Activated naive CD8-positive, alpha-beta T cell treated with anti-CD3 and anti-CD28 coated beads for 36 hours (primary cell): ENCODE measurements at places on chromosomes 6 and 20.

- no peak for DNase-seq
Measured at GRCh38 chr6:170281331-170282292, 9.3 kb downstream of the DLL1 start.

GRCh38 chr20:24522452-24523330, 53.3 kb downstream of the SYNDIG1 start:
- no peak for DNase-seq

DNA sequence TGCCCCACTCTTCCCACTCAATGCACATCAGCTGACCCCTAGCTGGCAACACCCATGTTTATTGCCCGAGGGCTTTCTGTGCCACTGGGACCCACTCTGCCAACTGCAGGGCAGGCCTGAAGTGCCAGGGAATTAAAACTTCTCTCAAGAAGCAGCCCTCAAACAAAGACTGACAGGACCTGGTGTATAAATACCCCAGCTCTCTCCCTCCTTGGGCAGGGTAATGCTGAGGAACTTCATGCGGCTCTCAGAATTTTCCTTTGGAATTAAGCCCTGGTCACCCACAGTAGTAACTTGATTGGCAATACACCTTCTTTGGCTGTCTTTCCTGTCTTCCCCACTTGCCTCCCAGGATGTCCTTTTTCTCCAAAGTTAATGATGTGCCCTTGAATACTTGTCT, 5.3 kb upstream of the GDAP1L1 start:
- DNase-seq = no peak

GRCh38 chr20:45752746-45753145, 30.6 kb downstream of the SPINT4 start:
- peak; percentile 33 for DNase-seq

GRCh38 chr6:101294051-101294638, 99.4 kb upstream of the GRIK2 start:
- no peak for DNase-seq

DNA sequence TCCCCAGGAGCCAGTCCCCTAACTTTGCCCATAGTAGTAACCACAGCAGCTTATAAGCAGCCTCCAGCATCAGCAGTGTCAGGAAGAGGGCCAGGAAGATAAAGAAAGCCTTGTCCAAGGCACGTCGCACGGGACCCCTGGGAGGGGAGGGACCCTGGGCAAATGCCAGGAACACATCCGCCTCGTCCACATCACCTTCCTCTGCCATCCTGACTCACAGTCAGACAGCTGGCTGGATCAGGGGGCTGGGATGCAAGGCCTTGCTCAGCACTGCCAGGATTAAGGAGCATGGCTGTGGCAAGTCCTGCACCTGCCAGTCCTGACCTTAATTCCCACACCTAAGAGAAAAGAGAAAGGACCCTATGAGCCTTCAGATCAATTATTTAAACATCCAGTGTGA, 11.5 kb upstream of the ZBTB22 start:
- DNase-seq = no peak

DNA sequence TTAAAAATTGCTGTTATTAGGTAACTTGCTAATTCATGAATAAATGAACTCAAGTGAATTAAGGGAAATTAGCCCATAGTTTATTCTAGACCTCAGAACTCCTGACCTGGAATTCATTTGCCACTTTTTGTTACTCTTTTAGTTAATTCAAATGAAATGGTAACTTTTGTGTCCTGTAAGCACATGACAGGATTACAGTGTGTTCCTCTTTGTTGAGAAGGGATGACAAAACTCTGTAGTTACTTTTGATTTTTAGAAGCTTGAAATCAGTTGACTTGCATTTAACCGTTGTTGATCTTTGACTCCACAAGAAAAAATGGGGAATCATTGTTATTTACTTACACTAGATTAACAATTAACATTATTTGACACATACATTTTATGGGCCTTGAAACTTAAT, 6.2 kb downstream of the SLC9A8 start:
- no peak for DNase-seq

DNA sequence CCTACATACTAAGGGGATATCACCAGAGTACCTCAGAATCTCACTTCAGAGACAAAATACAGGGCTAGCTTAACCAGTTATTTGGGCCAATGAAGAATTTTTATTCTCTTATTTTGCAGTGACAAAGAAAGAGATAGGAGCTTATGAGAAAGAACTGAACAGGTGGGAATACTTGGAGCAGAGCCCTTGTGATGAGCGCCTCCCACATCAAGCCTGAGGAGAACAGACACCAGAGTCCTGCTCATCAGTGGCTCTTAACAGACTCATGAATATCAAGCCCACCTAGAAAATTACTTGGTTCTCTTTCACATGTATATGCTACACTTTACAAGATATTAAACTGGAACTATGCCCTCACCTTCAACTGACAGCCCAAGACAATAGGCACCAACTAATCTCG, 99.0 kb downstream of the FAXC start:
- no peak for DNase-seq

- no peak for DNase-seq
Measured at GRCh38 chr6:137486416-137486815, 7.8 kb downstream of the OLIG3 start.

DNA sequence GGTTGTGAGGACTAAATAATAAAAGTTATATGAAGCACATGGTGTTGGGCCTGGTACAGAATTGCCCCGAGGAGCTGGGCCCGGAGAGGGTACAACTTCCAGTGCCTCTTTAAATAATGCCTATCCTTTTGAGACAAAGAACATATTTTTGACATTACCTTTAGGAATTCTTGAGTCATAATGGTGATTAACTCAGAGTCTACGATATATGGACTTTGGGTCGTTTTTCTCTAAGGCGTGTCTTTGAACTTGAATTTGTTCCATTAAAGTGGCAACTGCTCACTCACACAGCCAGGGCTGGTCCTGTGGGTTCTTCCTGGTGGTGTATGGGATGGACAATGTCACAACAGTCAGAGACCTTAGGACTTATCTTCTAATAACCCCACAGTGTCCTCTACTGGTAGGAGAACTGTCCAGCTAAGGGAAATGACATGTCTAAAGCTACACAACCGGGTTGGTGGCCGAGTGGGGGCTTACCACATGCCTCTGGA, 106.5 kb downstream of the CDC5L start:
- no peak for DNase-seq

- no peak for DNase-seq
Measured at GRCh38 chr6:156878681-156879080, 101.5 kb downstream of the ARID1B start.

GRCh38 chr6:138526822-138527235, 27.5 kb upstream of the NHSL1 start:
- no peak for DNase-seq

DNA sequence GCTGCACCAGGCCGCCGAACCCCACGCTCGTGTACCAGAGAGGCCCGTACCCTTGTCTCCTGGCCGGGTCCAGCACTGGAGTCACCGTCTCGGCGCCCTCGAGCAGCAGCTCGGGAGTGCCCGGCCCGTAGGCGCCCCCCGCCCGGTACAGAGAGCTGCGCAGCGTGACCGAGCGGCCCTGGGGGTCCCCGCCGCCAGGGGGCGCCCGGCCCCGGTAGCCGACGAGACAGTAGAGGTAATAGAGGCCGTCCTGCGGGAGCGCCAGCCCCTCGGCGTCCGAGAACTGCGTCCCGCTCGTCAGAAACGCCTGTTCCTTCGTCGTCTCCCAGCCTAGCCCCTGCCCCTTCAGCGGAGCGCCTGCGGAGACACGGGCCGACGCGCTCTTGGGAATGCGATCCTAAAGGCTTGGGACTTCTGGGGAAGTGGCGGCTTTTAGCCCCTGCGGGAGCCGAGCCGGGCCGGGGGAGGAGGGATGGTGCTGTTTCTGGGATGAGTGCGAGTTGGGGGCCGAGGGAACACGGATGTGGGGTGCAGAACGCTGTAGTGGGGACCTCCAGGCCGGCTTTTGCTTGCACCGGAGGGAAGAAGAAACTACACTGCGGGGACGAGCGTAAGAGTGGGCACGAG, 1.3 kb downstream of the LTB start:
- peak; percentile 92 for DNase-seq

DNA sequence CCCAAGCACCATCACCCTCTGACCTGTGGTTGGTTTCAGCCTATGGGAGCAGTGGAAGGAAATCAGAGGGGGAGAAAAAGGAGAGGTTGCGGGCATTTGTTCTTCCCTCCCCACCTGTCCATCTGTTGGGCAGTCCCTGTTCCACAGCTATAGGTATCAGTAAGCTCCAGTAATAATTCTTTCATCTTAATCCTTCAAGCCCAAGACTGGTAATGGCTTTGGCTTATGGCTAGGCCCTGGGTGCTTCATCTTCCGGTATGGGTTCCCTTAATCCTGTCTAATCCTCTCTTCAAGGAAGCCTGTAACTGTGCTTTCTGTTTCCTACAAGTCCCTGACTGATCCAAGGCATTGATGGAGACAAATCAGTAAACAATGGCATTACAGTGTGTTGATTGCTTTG, 42.2 kb upstream of the STK35 start:
- DNase-seq = no peak

- DNase-seq = no peak
Measured at GRCh38 chr20:22590662-22591061, 6.3 kb upstream of the FOXA2 start.

GRCh38 chr6:111796310-111796918, 76.8 kb downstream of the FYN start:
- no peak for DNase-seq

DNA sequence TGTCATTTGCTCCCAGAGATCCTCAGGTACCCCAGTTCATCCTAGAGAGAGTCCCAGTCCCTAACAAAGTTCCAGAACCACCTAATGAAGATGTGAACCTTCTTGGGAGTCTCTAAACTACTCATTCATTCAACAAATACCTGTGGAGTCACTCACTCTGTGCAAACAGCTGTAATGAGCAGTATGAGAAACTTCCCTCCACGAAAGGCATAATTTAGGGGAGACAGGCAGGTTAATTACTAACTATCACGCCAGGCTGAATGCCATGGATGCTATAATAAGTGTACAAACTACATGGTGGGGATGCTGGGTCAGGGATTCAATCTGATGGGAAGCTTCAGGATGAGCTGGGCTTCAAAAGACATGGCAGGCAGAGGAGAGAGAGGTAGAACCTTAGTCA, 70.1 kb upstream of the AFDN start:
- DNase-seq = no peak

GRCh38 chr20:55760586-55760985, 244.7 kb downstream of the CBLN4 start:
- no peak for DNase-seq

DNA sequence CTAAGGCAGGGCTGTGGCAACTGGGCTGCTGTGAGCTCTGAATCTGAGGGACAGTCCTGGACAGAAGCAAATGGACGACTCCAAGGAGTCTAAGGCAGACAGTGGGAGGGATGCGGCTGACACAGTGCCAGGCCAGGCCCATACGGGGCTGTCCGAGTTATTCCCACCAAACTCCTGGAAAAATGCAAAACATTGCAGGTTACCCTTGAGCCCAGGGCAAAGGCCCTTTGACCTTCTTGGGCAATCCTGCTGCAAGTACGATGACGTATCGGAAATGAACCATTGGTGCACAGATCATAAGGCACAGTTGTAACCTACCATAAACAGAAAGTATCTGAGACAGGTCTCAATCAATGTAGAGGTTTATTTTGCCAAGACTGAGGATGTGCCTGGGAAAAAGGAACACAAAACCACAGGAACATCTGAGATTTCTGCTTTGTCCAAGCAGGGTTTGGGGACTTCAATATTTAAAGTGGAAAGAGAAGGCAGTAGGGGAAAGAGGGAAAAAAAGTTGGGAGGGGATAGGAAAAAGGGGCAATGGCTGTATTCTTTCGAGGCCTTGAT, 118.9 kb downstream of the DACT2 start:
- no peak for DNase-seq

DNA sequence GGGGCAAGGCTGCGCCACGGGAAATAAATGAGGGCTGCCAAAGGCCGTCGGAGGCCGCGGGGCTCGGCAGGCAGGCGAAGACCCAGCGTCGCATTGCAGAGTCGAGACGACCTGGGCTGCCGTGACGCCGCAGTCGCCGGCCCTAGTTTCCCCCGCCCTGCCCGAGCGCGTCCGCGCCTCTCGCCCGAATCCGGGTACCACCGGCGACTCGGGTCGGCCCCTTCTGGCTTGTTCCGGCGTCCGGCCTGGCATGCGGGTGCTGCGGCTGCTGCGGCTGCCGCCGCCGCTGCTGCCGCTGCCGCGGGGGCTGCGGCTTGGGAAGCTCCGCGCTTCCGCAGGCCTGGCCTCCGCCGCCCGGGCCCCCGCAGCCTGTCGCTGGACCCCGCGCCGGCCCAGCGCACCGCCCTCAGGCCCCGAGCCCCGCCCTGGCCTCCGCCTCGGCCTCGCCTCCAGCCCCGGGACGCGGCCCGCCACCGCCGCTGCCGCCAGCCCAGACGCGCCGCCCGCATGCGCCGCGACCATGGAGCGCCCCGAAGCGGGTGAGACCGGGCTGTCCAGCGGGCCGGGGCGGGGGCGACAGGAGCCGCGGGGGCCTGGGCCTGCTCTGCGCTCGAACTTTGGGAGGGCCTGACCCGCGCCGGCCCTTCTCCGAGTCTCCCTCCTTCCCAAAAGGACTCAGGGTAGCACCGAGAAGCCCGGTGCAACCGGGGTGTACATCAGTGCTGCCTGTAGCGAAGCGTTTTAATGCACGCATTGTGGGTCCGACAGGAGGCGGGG, at the start of gene AKAP7:
Gene AKAP7 (plus strand): TSS at position 224 of the 777 bp plus-strand sequence. CDS start 297 bp downstream, at position 521.
- peak; percentile 77 for DNase-seq

DNA sequence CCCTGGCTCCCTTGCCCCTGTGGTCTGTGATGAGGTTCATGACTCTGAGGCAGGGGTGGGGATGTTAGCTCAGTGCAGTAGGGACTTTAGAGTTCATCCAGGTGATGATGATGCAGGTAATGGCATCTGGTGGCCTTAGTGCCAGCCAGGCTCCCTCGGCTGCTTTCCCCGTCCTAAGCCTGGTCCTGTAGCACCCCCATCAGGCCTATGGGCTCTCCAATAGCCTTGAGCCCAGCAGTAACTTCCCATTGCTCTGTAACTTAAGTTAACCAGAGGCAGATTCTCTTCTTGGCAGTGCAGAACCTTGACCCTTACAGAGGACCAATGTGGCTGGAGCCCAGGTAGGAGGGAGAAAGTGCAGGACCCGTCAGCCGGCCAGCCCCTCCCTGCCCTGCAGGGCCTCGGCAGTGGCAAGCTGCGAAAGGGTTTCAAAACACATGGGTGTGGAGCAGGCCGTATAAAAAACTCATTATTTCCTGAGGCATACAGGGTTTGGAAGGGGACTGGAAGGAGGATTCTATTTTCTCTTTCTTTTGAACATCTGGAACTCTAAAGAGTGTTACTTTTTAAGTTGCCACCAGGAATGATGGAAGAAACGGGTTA, 406.9 kb downstream of the CDH26 start:
- DNase-seq = no peak

- DNase-seq = no peak
Measured at GRCh38 chr6:122673343-122673961, 63.2 kb downstream of the PKIB start.
